Left renal pelvis (tissue), 4 donors: ENCODE measurements at places on chromosomes 2 and 18. TPM values are rescaled to one million over a fixed set of nuclear protein-coding genes. Genes with fewer than 3 reads are reported as not detected.

C2orf76 gene
- 19.3 TPM for polyA plus RNA-seq

ASTL gene
- 0.14 TPM for polyA plus RNA-seq

CFAP210 gene
- polyA plus RNA-seq, result 2.2 TPM

GRCh38 chr2:120398051-120398995 lies 52.4 kb downstream of the INHBB start:
- DNase-seq, result no peak

GRCh38 chr2:21281791-21282514 lies 158.2 kb downstream of the TDRD15 start:
- DNase-seq, result no peak
